ENCODE measurements at places on chromosomes 16 and 17. TPM values are rescaled to one million over a fixed set of nuclear protein-coding genes. Genes with fewer than 3 reads are reported as not detected.

- no peak for DNase-seq
- no peak overlapping the region for H3K27ac ChIP-seq
- H3K27me3 ChIP-seq = no peaks in the 10 kb centered on the region
- H3K4me1 ChIP-seq = peaks cover 5% of the 10 kb centered on the region
- no peak overlapping the region for H3K4me3 ChIP-seq
These were observed 13.4 kb upstream of the TAOK1 start for GRCh38 chr17:29376667-29377270.

GRCh38 chr17:5832886-5833285 is 237.3 kb upstream of the WSCD1 start:
- peaks cover 53% of the 10 kb centered on the region for H3K4me1 ChIP-seq
- no peaks in the 10 kb centered on the region for H3K27me3 ChIP-seq
- H3K36me3 ChIP-seq = no peaks in the 10 kb centered on the region

DNA sequence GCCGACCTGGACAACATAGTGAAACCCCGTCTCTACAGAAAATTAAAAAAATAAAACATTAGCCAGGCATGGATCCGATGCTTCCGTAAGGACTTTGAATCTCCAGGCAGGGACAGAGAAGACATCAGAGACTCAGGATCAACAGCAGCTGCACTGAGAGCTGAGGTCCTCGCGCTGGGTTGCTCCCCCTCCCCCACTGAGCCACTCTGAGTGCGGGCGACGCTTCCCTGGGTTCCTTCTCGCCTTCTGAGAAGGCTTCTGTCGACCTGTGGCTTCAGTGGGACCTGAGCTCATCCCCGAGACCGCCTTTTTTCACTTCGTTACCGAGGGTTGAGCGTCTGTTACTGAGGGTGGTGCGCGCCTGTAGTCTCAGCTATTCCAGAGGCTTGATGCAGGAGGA is 20.4 kb downstream of the ACTG1 start:
- no peak for DNase-seq
- peaks cover 28% of the 10 kb centered on the region for H3K27me3 ChIP-seq
- no peak overlapping the region for H3K4me3 ChIP-seq
- H3K4me1 ChIP-seq = no peaks in the 10 kb centered on the region
- no peaks in the 10 kb centered on the region for H3K36me3 ChIP-seq
- H3K27ac ChIP-seq = no peak overlapping the region

Gene FNDC8
- polyA plus RNA-seq = not detected

- H3K27me3 ChIP-seq = no peaks in the 10 kb centered on the region
- no peak overlapping the region for H3K4me3 ChIP-seq
- peaks cover 47% of the 10 kb centered on the region for H3K36me3 ChIP-seq
- H3K4me1 ChIP-seq = no peaks in the 10 kb centered on the region
- no peak for DNase-seq
These were observed 15.0 kb downstream of the UTP18 start for GRCh38 chr17:51275381-51275780.

- peak overlapping the region; percentile 75 for H3K4me3 ChIP-seq
- H3K27me3 ChIP-seq = no peaks in the 10 kb centered on the region
- no peak for DNase-seq
These were observed 826 bp downstream of the UNC119 start for GRCh38 chr17:28551421-28552175.

DNA sequence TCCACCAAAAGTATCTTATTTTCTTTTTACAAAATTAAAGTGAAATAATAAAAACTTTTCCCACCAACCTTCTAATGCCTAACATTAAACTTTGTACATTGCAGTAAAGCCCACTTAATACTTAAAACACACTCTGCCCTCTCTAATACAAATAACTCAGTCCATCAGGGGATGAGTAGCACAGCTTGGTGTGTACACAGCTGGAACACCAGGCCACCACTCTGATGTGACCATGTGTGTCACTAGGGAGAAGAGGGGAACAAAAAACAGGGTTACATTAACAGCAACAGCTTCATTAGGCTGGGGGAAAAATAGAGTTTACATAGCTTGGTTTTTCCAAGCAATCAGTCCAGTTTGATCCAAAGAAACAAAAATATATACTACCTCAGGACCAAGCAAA is 295.0 kb downstream of the CEP112 start:
- no peak overlapping the region for H3K27ac ChIP-seq
- H3K27me3 ChIP-seq = no peaks in the 10 kb centered on the region
- no peaks in the 10 kb centered on the region for H3K4me1 ChIP-seq
- no peak overlapping the region for H3K4me3 ChIP-seq

DNA sequence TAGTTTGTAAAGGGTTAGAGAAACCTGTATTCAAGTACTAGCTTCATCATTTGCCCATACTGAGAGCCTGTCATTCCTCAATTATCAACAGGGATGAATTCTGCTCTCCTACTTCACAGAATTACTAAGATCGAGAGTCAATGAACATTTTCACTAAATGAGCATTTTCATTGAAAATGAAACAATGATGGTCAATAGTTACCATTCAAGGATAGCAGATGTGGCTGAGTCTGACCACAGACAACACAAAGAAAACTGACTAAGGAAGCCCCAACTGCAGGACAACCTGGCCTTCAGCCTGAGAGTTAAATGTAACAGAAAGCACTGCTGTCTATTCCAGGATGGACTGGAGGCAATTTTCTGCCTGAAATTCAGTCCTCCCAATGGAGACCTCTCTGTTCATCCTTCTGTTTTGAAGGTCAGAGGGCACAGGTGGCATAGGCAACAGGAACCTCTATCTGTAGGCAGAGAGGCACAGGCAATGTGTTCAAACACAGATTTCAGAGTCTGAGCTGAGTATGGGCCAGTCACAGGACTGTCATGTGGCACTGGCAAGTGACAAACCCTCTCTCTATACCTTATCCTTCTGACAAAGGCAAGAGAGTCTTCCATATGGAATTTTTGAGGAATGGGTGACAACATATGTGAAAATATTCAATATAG is 19.5 kb downstream of the TRAF4 start:
- H3K36me3 ChIP-seq = peaks cover 30% of the 10 kb centered on the region
- H3K4me1 ChIP-seq = peaks cover 5% of the 10 kb centered on the region
- no peak overlapping the region for H3K4me3 ChIP-seq
- no peaks in the 10 kb centered on the region for H3K27me3 ChIP-seq
- no peak overlapping the region for H3K27ac ChIP-seq

DNA sequence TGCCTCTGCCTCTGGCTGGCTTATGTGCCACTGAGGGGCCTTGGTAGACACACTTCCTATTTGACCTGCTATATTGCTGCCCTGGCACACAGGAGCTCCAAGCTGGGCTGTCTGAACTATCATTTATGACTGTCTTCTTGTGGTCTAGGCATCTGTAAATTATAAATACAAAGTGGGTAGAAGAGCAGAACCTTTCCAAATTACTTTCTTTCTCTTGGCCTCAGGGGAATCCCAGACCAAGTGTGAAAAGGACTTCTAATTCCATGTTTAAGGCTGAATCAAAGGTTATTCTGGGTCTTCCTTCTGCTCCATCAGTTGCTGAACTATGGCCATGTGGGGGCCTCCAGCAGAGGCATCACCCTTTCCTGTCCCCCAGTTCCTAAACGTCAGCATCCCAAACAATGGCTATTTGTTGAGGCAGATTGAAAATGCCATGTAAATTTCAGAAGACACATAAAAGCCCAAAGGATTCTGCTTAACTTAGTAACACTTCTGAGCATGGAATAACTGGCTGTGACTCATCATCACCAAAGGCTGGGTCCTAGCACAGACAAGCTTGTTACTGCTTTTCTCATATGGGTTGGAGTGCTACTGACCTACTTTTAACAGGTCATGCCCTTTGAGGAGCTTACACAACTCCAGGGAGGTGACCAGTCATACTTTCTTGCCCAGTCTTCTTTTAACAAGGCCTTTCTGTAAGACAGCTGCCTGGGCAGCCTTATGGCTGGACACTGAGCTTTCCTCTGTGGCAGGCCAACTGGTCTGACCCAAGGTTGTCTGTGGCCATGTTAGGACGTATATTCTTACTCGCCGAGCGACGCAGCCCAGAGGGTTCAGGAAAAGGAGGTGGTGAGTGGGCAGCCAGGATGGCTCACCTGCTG is 154.8 kb downstream of the VPS53 start:
- H3K27ac ChIP-seq = peak overlapping the region; percentile 20
- peaks cover 19% of the 10 kb centered on the region for H3K4me1 ChIP-seq
- peaks cover 23% of the 10 kb centered on the region for H3K36me3 ChIP-seq
- no peak overlapping the region for H3K4me3 ChIP-seq
- H3K27me3 ChIP-seq = no peaks in the 10 kb centered on the region

DNA sequence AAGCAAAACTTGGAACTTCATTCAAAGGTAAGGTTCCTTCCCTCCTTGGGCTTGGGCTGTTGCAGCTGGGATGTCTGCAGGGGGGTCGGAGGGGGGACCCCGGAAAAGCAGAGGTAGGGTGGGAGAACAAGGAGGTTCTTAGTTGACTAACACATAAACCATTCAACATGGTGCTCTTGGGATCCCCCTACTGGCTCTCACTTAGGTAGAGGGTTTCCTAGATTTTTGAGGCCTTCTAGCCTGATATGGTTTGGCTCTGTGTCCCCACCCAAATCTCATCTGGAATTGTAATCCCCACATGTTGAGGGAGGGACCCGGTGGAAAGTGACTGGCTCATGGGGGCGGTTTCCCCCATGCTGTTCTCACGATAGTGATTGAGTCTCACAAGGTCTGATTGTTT is 93.9 kb downstream of the RGS9 start:
- peaks cover 4% of the 10 kb centered on the region for H3K27me3 ChIP-seq
- peaks cover 2% of the 10 kb centered on the region for H3K4me1 ChIP-seq

Gene TRPV3
- 9.4 TPM for polyA plus RNA-seq

Gene CD300LB
- not detected for polyA plus RNA-seq

DNA sequence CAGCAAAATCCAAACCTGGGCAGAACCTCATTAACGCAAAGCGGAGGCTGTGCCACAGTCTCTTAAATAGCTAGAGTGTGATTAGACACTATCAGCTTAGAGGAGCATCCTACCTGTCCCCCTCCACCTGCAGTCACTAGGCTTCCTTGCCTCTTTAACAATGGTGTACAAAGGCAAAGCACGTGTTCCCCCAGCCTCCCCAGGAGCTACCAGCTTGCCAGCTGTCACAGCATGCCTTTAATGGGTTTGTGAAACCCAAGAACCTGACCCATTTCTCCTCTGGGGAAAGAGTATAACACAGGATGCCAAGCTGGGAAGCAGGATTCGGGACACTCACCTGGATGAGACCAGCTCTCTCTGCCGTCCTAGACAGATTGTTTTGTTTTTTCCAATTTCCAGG is 37.2 kb upstream of the TBX2 start:
- H3K27ac ChIP-seq = no peak overlapping the region
- no peaks in the 10 kb centered on the region for H3K36me3 ChIP-seq
- no peak overlapping the region for H3K4me3 ChIP-seq

DNA sequence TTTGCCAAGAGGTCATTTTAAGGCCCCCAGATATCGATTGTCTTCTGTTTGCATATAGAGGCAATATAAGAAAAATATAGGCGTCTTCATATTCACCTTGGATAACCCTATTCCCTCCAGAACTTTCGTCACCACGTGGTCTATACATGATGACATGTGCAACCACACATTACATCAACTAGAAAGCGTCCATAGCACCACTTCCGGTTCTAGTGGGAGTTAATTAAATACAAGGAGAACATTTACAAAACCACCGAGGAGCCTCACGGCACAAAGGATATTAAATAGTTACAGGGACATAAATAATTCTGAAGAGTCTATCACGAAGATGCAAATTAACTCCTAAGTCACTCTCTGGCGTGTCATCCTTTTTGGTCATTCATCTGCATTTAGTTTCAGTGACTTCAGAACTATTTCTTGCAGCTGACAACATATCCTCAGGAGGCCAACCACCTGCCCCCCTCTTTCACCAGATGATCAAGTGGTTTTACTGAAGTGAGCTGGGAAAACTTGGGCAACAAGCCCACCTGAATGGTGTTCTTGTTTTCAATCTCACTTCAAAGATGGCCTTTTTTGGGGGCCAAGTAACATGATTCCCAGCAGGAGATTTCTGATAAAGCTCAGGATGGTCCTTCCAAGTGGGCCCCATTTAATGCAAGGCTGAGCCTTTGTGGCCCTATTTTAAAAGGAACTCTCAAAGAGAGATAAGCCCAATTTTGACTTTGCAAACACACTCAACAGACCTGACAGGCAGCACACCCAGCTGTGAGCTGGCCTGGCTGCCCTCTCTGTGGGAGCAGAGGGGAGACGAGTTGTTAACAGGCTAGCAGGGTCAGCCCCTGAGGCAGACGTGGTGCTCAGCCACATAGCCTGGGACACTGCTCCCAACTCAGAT is 15.3 kb downstream of the CMTM3 start:
- H3K27ac ChIP-seq = no peak overlapping the region
- peaks cover 13% of the 10 kb centered on the region for H3K36me3 ChIP-seq
- no peak for DNase-seq
- H3K27me3 ChIP-seq = no peaks in the 10 kb centered on the region

Gene OSBPL7
- polyA plus RNA-seq = 2.2 TPM

GRCh38 chr16:2003827-2004641 is 5.6 kb downstream of the ZNF598 start:
- H3K4me1 ChIP-seq = peaks cover 29% of the 10 kb centered on the region
- no peak overlapping the region for H3K4me3 ChIP-seq
- H3K27me3 ChIP-seq = no peaks in the 10 kb centered on the region
- peaks cover 27% of the 10 kb centered on the region for H3K36me3 ChIP-seq
- no peak overlapping the region for H3K27ac ChIP-seq
- DNase-seq = no peak

- H3K36me3 ChIP-seq = no peaks in the 10 kb centered on the region
- H3K27me3 ChIP-seq = no peaks in the 10 kb centered on the region
These were observed 184.1 kb downstream of the PMP22 start for GRCh38 chr17:15081008-15081407.

DNA sequence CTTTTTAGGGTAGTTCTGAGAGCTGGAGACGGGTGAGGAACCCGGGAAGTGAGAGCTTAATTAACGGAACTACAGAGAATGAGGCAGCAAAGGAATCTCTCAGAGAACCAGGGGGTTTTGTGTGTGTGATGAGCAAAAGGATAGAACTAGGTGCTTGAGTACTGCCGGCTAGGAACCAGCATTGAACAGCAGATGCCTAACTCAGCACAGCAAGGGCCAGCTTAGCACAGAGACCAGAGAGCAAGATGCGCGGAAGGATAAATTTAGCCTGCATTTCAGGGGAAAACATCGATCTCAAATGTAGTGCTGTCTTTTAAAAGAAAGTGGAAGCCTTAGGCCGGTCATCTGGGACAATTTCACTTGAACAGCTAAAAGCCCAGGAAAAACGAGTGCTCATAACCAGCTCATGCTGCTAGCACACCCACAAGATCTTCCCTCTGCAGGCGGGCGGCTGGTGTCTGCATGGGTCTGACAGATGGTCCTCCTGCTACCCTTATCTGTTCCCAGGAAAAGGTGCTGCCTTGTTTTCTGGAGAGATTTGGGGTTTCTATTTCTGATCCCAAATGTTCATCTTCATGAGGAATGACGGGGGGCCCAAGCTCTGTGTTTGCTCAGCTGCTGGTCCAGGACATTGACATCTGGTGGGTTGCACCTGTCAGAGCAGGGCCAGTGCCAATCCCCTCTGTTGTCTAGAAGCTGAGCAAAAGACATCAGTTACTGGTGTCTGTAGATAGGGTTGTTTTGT is 103.9 kb downstream of the SOCS1 start:
- no peak overlapping the region for H3K4me3 ChIP-seq
- peaks cover 6% of the 10 kb centered on the region for H3K4me1 ChIP-seq
- DNase-seq = no peak
- no peak overlapping the region for H3K27ac ChIP-seq

Gene KRTAP16-1
- polyA plus RNA-seq = not detected

- peaks cover 18% of the 10 kb centered on the region for H3K27me3 ChIP-seq
- peaks cover 6% of the 10 kb centered on the region for H3K4me1 ChIP-seq
- H3K27ac ChIP-seq = no peak overlapping the region
- H3K4me3 ChIP-seq = no peak overlapping the region
These were observed 51.8 kb upstream of the JPH3 start for GRCh38 chr16:87550495-87550961.

GRCh38 chr17:58083491-58084316 is 485 bp downstream of the DYNLL2 start:
- peaks cover 9% of the 10 kb centered on the region for H3K4me1 ChIP-seq
- peak overlapping the region; percentile 76 for H3K4me3 ChIP-seq
- no peak for DNase-seq
- H3K36me3 ChIP-seq = peaks cover 15% of the 10 kb centered on the region
- H3K27me3 ChIP-seq = peaks cover 11% of the 10 kb centered on the region
- peak overlapping the region; percentile 29 for H3K27ac ChIP-seq

Gene NUBP2
- polyA plus RNA-seq = 24.4 TPM

Measured in keratinocyte (primary cell).